ENCODE measurements at places on chromosomes 4 and X.

GRCh38 chr4:78735697-78736096, 40.5 kb upstream of the BMP2K start:
- DNase-seq, result no peak

DNA sequence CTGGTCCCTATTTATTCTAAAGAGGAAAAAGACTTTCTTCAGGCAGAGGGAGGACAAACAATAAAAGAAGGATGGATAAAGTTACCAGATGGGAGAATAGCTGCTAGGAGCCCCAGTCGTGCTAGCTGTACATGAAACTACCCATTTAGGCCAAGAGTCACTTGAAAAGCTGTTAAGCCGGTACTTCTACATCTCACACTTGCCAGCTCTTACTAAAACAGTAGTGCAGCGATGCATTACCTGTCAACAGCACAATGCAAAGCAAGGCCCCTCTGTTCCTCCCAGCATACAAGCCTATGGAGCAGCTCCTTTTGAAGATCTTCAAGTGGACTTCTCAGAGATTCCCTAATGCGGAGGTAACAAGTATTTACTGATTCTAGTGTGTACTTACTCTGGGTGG, 1138.8 kb downstream of the ARAP2 start:
- no peak for DNase-seq

DNA sequence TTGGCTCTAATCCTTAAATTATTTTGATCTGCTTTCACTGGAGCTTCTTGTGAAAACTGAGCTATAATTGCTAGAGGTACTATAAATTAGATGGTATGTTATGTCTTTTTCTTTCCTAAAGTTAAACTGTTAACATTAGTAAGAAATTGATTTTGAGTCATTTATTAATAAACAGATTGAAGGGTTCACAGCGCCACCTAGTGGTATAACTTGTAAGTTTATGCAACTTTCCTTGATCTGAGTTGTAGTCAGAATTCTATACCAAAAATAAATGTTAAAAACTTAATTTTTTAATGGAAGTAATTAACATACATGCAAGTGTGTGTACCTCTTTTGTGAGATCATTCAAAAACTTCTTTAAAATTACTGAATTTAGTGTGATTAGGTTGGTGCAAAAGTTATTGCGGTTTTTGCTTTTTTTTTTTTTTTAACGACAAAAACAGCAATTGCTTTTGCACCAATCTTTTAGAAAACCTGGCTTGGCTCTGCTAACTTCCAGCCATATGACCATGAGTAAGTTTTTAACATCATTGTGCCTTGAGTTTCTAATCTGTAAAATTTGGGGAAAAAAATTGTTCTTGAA, 151.5 kb downstream of the CENPC start:
- DNase-seq, result peak; percentile 32

DNA sequence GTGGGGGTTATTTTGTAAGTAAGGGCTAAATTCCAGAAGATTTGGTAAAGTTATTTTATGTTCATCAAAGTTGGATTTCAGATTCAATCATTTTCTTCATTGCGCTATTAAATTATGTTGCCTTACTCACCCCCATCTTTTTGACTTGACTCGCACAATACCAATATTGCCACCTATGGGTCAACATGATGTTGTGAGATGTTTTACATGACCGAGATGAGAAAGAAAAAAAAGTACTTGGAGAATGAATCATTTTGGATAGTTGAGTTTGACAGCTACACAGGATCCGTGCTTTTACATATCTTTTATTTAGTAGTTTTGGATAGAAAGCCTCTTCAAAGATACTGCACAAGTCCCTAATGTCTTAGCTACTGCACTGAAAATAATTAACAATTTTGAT, 224.2 kb upstream of the EMCN start:
- DNase-seq, result peak; percentile 3

All from CD4-positive, alpha-beta T cell treated with Interleukin-12 subunit alpha and Interleukin-12 subunit beta, for 1 hour (primary cell).